ENCODE measurements at places on chromosomes 1 and 21.
A peak's percentile ranks its signal among the peaks of the same experiment; 100 is the strongest.

DNA sequence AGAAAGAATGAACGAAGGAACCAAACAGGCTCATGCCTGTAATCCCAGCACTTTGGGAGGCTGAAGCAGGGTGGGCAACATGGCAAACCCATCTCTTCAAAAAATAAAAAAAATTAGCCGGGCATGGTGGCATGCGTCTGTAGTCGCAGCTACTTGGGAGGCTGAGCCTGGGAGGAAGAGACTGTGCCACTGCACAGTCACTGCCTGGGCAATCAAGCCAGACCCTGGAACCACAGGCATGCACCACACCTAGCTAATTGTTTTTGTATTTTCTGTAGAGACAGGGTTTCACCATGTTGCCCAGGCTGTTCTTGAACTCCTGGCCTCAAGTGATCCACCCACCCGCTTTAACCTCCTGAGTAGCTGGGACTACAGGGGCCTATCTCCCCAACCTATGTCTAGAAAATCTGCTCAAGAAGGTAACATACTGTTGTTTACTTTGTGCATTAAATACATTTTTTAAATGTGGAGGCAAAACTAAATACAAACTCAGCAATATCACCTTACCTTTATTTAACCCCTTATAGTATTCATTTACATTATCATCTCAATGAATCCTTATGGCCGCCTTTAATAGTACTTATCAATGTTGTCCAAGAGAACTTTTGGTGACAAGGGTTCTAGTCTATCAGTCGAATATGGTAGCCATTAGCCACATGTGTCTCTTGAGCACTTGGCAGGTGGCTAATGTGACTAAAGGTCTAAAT, 2.7 kb downstream of the KHDC4 start:
- no peak overlapping the region for H3K4me3 ChIP-seq
- peaks cover 73% of the 10 kb centered on the region for H3K36me3 ChIP-seq
- DNase-seq: no peak
- peaks cover 13% of the 10 kb centered on the region for H3K4me1 ChIP-seq
- no peaks in the 10 kb centered on the region for H3K27me3 ChIP-seq

- H3K4me3 ChIP-seq: no peak overlapping the region
- H3K27ac ChIP-seq: peak overlapping the region; percentile 95
- peaks cover 43% of the 10 kb centered on the region for H3K4me1 ChIP-seq
- H3K36me3 ChIP-seq: no peaks in the 10 kb centered on the region
- H3K27me3 ChIP-seq: no peaks in the 10 kb centered on the region
Observed at GRCh38 chr1:95085376-95085775, 12.6 kb upstream of the ALG14 start.

DNA sequence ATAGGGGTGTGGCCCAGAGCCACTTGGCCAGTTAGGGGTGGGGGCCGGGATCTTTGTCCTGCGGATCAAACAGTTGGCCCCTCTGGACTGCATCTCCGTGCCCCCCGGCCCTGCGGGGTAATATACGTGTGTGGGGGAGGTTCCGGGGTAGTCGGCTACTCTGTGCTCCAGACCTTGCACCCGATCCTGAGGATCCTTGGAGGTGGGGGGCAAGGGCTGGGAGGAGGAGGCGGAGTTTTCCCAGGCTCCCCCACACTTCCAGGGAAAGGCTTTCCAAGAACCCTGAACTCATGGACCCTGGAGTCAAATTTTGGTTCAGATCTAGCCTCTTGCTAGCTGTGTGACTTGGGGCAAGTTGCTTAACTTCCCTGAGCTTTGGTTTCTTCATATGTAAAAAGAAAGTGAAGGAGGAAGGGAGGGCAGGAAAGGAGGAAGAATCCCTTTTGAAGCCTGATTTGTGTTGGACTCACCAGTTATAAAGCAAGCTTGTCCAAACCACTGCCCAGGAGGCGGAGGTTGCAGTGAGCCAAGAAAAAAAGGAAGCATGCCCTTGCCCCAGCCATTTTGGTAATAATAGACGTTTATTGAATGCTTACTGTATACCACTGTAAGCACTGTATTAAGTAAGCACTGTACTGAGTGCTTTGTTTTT, 686 bp downstream of the MIIP start:
- no peaks in the 10 kb centered on the region for H3K27me3 ChIP-seq
- DNase-seq: peak; percentile 69
- H3K4me3 ChIP-seq: peak overlapping the region; percentile 69
- peaks cover 32% of the 10 kb centered on the region for H3K36me3 ChIP-seq
- peaks cover 46% of the 10 kb centered on the region for H3K4me1 ChIP-seq

DNA sequence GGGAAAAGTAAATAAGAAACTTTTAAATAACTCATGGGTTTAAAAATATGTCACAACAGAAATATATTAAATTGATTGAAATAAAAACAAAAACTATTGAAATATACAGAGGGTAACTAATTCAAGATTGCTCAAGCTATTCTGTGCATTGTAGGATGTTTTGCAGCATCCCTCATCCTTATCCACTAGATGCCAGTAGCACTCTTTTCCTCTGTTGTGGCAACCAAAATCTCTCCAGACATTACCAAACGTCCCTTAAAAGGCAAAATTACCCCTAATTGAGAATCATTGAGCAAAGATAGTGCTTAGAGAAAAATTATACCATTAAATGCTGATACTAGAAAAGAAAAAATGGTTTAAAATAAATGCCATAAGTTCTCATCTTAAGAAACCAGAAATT, 682.6 kb downstream of the RWDD3 start:
- H3K36me3 ChIP-seq: no peaks in the 10 kb centered on the region
- no peak for DNase-seq
- H3K27me3 ChIP-seq: no peaks in the 10 kb centered on the region
- no peak overlapping the region for H3K27ac ChIP-seq
- no peaks in the 10 kb centered on the region for H3K4me1 ChIP-seq
